A673 (cell line): ENCODE measurements at places on chromosomes 11 and 22.

DNA sequence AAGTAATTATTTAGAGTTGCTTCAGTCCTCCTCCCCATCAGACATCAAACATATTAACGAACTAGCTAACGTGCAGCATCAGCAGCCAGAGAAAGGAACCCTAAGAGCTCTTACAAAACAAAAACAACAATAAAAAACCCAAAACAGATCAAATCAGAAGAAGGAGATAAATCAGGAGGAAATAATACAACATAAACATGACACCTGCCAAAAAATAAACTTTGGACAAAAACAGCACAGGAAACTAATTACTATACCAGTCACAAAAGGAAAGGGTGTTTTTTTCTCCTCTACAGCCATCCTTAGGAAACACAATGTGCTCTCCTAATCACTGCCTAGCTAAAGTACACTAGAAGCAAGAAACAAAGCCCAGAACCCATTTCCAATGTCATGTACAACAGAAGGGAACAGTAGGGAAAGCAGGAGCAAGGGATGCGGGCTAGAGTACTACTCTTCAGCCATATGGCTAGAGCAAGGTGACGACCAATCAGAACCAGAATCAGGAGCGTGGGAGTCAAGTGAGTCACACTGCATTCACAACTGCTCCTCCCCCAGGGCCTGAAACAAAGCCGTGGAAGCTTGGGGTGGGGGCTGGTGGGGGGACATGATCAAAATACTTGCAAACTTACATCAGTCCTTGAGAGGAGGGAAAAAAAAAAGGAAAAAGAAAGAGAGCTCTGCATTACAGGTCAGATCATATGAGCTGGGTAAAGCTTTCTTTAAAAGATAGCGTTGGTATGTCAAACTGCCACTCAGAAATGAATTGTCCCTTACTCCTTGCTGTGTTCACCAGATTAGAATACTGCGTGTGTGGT is 60.4 kb downstream of the LARGE2 start:
- peak; percentile 96 for DNase-seq

- no peak for DNase-seq
Measured at GRCh38 chr11:120091121-120091520, 46.8 kb downstream of the TRIM29 start.

DNA sequence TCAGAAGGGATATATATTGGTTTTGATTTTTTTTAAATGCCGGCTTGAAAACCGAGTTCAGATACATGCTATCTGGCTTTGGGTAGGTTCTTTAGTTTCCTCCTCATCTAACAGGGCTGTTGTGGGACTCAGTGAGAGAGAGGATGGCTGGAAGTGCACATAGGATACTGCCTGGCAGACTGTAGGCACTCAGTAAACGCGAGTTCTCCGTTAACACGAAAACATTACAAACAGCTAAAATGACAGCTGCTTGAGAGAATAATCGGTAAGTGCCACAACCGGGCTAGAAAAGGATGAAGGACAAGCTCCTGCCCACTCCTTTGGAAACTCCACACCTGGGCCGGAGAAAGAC is 369 bp downstream of the XRRA1 start:
- peak; percentile 33 for DNase-seq

DNA sequence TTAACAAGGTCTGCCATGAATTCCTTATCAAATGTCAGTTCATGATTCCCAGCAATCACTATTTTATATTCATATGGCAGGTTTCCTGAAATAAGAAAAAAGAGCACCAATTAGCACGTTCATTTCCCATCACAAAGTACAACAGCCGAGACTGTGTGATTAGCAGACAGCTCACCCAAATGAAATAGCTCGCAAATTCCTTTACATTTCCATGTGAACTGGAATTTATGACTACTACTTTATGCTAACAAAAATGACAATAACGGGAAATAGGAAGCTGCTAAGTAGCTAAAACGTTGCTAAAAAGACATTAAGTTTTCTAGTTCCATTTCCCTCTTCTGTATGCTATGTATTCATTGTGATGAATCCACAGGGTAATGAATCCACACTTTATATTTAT is 90.7 kb downstream of the MPPED2 start:
- DNase-seq, result no peak

- DNase-seq, result peak; percentile 53
Measured at GRCh38 chr11:125224391-125225021, 60.0 kb downstream of the PKNOX2 start.

- no peak for DNase-seq
Measured at GRCh38 chr11:64734811-64735724, 8.9 kb downstream of the RASGRP2 start.

DNA sequence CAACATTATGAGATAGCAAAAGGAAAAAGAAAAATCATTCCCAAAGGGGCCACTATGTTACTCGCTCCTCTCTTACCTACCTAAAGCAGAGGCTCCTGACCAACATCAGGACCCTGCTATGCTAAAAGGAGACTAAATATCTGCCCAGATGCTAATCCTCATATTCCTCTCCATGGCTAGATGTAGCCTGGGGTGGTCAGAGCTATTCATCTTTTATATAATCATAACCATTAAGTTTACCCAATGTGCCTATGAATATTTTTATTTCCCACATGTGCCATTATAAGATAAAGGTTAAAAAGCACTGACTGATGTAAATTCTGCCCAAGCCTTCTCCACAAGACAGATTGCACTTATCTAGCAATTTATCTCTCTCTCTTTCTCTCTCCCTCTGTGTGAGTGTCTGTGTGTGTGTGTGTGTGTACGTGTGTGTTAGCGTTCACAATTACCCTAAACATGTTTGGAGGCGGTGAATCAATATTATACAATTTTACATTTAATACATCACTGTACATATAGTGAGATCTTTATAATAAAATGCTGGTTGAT is 41.2 kb upstream of the ANO5 start:
- no peak for DNase-seq

GRCh38 chr11:792535-792821 is 2.6 kb upstream of the CEND1 start:
- DNase-seq, result no peak

DNA sequence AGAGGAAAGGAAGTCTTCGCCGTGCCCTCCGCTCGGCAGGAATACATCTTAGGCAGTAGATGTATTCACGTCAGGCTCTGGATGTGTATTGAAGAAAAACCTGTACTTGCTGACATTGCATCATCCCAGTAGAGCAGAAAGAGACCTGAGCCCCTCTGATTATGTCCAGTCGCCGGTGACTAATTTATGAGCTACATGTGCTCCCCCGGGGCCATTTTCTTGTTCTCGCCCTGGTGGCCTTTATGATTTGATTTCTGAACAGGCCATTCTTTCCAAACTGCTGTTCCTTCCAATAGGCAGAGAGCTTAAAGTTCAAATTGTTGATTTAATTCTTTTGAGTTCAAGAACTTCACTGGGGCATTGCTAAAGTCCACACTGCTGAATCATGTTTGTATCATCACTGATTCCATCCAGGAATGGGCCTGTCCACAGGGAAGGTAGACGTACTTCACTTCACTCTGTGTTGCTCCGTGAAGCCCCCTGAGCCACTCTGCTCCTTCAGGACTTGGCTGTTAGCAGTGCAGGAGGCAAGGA is 137.3 kb upstream of the RASSF10 start:
- no peak for DNase-seq

DNA sequence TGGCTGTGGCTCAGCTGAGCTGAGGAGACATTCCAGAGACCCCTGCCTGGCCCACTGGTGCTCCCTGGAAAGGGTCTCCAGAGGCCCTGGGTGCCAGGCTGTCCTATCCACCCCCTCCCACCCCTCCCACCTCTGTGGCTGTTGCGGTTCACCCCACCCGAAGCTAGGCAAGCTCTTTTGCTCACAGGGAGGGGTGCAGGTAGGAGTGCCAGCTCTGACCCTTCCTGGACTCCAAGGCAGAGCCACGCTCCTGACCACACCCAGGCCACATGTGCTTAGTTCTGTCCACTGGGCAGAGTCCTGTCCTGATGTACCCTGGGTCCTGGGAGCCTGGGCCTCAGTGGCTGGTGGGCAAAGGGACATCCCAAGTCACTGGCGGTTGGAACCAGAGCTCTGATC is 16.4 kb downstream of the IL17REL start:
- no peak for DNase-seq

GRCh38 chr22:38461057-38461413 is 6.0 kb upstream of the KCNJ4 start:
- peak; percentile 46 for DNase-seq

- no peak for DNase-seq
Measured at GRCh38 chr22:21665047-21665851, 563 bp upstream of the PPIL2 start.

DNA sequence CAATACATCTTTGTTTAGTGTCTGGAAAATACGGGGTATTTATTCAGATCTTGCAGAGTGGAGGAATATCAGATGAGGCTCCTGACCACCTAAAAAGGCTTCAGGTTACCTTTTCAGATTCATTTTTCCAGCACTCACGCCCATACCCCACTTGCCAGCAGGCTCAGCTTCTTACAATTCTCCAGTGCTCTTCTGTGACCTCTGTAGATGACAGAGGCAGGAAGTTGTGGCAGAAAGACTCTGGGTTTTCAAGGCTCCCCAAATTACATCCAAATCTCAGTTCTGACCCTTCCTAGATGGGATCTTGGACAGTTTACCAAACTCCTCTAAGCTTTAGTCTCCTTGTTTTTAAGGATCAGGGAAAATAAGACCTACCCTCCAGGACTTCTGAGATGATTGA is 61.1 kb downstream of the SYTL2 start:
- no peak for DNase-seq

DNA sequence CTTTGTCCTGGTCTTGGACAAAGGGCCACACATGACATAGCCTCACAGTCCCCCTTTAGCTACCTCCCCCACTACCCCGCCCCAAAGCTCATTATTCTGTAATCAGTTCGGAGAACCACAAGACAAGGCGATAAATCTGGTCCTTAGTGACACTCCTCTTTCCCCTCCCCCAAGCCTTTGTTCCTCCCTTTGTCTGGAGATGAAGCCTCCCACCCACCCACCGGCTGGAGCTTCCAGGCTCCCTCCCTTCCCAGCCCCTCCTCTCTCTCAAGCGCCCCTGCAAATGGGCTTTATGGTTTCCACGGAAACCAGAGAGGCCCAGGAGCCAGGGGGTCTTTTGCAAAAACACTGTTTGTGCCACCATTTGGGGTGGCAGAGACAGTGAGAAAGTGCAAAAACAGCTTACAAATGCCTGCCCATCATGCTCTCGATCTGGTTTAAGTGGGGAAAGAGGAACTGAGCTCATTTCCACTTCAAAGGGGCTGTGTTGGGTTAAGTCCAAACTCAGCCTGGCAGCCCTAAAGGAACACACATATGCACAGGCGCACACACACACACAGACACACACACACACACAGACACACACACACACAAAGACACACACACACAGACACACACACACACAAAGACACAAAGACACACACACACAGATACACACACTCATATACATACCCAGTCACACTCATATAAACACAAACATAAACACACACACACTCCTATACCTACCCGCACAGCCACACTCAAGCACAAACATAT is 23.5 kb downstream of the APLNR start:
- peak; percentile 36 for DNase-seq

DNA sequence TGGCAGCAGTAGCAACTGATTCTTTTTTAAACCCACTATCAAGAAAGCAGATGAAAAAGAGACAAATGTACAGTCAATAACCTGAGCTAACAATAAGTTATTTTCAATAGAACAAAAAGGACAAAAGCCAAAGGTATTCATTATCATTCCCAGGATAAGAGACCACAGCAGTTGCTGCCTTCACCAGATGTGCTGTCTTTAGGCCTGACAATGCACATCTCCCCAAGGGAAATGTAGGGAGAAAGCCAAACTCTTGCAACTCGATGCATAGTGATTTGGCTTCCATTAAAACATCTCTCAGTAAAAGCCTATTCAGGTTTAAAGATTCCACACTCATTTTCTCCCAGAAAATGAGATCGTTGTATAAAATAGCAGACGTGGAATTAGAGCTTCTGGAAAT is 210.7 kb downstream of the METTL15 start:
- no peak for DNase-seq

DNA sequence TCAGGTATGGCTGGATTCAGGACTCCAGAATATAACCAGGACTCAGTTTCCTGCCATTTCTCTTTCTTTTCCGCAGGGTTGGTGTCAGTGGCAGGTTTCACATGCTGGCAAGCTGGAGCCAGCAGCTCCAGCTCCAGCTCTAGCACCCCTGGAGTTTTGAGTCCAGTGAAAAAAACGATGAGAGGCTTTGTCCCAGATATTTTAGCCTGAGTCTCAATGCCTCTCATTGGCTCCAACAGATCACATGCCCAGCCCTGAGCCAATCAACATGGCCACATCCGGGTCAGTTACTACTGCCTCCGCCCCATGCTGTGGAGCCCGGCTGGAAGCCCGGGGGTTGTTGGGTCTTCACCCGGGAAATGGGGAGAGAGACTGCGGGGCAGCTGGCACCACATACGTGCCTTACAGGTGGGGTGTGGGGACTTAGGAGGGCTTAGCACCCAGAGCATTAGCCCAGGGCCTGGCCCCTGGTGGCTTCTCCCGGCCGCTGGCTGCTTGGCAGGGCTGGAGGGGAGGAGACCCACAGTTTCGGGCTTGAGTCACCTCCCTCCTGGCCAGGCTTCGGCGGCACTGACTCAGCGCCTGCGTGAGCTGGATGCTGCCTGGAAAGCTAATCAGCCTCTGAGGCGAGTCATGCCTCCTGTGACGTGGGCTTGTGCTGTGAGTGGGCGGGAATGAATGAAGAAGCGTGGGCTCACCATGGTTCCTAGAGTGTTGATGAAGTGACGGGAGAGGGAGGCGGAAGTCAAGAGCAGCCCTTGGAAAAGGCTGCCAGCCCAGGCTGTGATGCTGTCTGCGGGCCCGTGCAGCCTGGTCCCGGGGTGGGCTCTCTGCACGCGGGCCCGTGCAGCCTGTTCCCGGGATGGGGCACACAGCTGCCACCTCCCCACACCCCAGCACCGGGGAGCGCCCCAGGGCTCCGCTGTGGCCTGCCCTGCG is 15.3 kb upstream of the MRTFA start:
- DNase-seq, result peak; percentile 98

DNA sequence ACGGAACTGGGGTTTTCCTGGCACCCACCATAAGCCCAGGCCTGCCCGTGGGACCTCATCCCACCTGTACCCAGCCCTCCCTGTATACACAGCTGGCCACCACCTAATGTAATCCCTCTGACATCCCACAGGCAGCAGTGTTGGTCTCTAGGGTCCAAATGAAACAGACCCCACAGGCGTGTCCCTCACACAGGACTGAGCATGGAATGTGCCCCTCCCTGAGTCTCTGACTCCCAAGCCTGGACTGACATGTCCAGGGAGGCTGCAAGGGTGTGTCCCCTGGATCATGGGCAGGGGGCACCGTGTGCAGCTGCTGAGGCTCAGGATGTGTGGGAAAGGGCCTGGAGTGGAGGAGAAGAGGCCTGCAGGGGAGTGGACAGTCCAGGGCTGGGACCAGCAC is 50.6 kb upstream of the PPARA start:
- DNase-seq, result no peak

- DNase-seq, result no peak
Measured at GRCh38 chr11:87917111-87917510, 258.1 kb downstream of the RAB38 start.

- DNase-seq, result no peak
Measured at GRCh38 chr22:48825802-48826520, 1001.7 kb downstream of the BRD1 start.

DNA sequence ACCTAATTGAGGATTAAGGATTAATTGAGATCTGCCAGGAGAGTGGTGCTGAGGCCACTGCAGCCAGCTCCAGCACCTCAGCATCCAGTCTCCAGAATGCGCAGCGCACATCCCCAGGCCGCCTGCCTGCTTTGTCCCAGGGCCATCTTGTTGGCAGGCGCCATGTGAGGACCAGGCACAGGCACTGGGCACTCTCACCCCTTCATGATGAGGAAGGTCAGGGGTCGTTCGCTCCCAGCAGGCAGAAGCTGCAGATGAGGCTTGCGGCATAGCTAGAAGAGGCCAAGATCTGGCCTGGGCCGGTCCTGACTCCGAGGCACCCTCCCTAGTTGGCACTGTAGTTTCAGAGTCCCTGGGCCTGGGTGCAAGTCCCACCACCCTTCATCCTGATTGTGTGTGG is 6.4 kb downstream of the CABP2 start:
- no peak for DNase-seq
